Stimulated activated CD4-positive, alpha-beta T cell treated with anti-CD3 and anti-CD28 coated beads, Interleukin-12 subunit alpha, Interleukin-12 subunit beta, amount 100 ng/mL, for 48 hours (primary cell): ENCODE measurements at places on chromosomes 2 and 18.

- DNase-seq: peak; percentile 43
Observed at GRCh38 chr2:149017116-149017985, 21.1 kb upstream of the LYPD6B start.

- DNase-seq: no peak
Observed at GRCh38 chr2:144208924-144209323, 311.0 kb downstream of the ZEB2 start.

DNA sequence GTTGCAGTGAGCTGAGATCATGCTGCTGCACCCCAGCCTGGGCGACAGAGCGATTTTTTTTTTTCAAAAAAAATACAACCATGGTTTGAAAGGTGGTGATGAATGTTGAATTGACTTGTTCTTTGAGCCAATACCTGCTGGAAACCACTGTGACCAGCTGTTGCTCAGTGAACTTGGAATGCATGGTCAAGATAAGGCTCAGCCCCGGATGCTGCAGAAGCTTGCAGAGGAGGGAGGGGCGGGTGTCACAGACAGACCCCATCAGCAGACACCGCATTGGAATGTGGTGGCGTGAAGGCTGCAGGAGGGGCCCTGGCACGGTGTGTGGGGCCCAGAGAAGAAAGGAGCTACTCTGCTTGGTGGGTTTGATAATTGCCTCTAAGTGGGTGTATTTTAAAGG is 91.6 kb downstream of the ITGB1BP1 start:
- no peak for DNase-seq

DNA sequence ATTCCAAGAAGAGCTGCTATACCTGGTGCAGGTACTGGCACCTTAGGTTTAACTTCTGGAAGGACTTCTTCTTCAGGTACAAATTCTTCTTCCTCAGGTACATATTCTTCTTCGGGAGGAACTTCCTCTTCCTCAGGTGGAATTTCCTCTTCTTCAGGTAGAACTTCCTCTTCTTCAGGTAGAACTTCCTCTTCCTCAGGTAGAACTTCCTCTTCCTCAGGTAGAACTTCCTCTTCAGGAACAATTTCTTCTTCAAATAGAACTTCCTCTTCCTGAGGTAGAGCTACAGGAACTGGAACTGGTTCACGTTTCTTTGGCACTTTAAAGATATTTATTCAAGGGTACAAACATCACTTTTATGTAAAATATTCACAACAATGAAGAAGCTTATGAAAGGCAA is 129.6 kb downstream of the TTN start:
- DNase-seq: no peak

GRCh38 chr2:150997702-150998440 is 263.8 kb downstream of the RBM43 start:
- DNase-seq: no peak

DNA sequence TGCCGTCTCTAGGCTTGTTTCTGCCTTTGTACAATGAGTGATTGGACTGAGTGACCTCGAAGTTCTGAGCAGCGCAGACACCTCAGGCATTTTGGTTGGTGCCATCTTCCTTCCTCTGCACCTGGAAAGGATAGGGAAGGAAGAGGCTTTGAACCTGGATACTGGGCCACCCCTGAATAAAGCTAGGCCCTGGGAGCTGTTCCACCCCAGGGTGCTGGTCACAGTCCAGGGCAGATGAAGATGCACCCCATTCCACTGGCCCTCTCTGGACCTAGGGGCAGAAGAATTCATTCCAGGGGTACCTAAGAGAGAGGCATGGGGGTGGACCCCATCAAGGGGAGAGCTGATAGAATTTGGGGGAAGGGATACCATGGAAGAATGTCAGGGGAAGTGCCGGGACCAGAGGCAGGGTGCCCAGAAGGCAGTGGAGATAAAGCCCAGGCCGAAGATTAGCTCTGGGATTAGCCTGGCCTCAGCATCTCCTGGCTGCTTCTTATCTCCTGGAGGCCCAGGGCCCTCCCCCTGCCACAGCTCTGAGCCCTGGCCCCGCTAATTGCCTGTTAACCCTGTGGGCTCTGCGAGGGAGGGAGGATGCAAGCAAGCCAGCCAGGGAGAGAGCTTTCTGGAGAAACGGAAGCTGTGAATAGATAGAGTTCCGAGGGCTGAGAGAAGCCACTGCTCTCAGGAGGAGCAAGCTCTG is 11.4 kb downstream of the ASIC4 start:
- DNase-seq: no peak

DNA sequence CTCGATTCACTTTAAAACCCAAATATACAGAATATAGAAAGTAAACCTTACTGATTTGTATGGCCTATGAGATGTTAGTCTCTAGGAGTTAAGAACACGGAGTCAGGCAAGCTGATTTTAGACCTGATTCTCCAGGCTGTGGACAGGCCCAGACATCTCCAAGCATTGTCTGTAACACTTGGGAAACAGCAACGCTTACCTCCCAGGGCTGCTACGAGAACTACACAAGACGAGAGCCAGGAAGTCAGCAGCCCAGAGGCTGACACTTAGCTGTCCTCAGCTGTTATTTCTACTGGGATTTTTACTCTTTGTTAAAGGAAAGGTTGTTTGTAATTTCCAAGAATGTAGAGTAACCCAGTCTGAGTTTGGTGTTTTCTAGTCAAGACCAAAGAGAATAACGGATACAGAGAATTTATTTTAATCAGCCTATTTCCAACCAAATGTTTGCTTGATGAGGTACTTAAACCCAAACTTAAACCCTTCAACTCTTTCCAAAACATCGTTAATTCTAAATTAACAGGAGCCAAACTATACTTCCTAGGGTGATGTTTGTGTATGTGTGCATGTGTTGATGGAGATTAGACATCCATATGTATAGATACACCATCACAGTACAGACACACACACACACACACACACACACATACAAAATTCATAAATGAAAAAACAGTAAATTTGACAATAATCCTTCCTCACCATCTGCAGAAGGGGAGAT is 123.4 kb downstream of the LAMA1 start:
- DNase-seq: no peak

DNA sequence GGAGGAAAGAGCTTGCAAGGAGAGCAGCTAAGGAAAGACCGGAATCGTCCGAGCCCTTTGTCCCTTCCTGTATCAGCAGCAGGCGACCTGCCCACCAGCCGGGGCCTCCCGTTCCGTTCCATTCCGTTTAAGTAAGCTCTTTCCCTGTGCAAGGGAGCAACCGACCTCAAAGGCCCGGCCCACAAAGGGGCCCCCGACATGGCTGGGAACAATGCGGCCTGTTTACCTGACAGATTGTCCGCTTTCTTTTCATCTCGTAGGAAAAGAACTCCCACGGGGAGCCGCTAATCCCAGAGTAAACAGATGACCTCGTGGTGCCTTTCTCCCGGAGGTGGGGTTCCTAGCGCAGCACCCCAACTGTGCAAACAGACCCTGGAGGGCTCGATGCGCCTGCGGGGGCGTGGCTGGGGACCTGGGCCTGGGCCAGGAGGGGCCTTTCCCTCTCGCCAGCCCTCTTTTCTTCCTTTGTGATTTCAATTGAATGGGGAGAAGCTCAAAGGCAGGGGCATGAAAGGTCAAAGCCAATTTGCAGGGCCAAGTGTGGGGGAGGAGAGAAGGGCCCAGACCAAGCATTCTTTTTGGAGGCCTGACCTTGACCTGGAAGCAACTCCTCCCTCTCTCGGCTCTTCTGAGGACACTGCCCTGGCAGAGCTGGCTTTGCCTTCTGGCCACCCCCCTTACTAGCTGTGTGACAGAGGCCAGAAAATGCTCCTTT is 120.2 kb downstream of the INHBB start:
- DNase-seq: no peak

GRCh38 chr18:62611453-62612288 is 88.8 kb downstream of the ZCCHC2 start:
- no peak for DNase-seq

DNA sequence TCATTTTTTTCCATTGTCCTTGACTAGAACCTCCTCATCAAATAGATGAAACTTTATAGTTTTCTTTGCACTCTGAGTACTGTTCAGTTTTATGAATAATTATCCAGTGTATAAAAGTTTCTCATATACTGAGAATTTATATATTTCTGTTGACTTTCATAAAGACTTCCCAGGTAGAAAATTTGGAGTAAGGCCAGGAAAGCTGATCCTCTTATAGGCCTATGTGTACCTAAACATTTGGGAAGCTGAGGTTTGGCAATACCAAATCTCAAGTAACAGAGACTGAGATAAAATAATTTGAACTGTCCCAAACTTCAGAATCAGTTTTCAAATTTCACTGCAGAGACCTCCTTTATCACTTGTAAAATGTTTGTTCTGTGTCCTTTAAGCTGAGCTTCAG is 43.4 kb downstream of the CCDC102B start:
- DNase-seq: no peak

DNA sequence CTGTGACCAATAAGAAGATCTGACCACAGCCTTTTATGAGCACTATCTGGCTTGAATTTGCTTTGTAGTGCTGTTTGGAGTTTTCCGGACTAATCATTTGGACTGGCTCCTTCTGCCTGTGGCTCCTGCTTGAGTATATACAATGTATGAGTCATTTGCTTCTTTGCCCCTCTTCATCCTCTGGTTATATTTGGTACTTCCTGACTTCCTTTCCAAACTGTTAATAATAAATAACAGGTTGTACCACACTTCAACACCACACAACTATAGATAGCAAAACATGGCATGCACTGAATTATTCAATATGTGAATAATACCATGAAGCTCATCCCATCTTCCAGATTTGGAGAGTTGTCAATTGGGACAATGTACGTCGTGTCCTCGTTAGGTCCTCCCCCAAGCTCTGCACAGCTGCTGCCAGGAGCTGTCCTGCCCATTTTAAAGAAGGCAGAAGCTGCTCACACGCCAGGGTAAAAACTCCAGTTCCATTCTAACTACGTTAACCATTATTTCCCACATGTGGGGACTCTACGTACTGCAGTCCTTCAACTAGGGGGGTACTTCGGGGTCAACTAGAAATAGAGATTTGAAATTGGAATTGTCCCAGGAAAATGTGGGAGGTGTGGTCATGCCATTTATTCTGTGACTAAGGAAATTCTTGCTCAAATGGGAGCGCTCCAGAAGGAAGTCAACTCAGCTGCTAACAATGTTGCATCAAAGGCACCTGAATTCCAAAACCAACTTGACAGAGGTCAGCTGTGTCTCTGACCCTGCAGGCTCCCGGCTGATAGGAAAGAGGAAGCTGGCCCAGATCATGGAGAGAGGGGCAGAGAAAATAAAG is 38.1 kb downstream of the ST8SIA5 start:
- no peak for DNase-seq

DNA sequence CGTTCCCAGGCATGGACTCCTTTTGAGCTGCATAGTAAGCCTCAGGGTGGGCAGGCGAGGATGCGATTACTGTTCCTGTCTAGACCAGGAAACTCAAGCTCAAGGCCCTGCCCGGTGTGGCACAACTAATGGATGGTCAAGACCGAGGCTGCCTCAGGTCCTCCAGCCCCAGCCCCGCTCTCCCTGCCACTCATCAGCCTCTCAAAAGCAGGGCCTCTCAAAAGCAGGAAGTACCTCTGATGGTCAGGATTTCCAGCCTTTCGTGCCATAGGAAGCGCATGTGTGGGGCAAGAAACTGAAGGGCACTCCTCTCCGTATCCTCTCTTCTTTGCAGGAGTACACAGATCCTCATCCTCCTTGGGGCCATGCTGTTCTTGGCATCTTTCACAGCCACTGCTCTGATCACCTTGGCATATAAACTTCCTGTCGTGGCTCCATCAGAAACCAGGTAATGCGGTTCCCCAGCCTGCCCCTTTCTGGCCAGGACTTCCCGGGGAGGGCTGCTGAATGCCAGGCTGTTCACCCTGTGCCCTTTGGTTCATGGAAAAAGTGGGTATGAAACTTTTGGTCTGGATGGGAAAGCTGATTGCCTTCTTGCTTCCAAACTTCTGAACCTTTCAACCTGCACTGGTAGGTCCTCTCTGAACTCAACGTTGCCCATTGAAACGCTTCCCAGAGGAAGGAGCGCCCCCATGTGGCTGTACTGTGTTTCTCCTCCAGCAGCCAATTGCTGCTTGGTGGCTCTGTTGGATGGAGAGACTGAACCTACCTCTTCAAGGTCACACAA is 82.8 kb upstream of the SEC11C start:
- peak; percentile 35 for DNase-seq

- no peak for DNase-seq
Observed at GRCh38 chr2:105917226-105917625, 172.5 kb downstream of the NCK2 start.
